Peyer's patch (tissue), 4 donors: ENCODE measurements at places on chromosomes 6 and 20. TPM values are rescaled to one million over a fixed set of nuclear protein-coding genes. Genes with fewer than 3 reads are reported as not detected.

DNA sequence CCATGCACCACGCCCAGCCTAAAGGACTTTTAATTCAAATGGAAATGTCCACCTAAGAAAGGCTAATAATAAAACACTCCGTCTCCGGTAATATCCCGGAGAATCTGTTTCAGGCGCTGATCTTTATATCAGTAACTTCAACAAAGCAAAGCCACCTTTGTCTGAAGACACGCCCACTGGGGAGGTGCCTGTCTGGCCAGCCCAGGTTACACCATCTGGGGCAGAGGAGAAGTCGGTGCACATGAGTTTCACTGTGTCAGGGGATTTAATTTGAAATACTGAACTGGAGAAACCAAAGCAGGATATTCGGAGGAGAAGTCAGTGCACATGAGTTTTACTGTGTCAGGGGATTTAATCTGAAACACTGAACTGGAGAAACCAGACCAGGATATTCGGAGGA, 9.4 kb downstream of the SERPINB6 start:
- peak; percentile 86 for DNase-seq

DNA sequence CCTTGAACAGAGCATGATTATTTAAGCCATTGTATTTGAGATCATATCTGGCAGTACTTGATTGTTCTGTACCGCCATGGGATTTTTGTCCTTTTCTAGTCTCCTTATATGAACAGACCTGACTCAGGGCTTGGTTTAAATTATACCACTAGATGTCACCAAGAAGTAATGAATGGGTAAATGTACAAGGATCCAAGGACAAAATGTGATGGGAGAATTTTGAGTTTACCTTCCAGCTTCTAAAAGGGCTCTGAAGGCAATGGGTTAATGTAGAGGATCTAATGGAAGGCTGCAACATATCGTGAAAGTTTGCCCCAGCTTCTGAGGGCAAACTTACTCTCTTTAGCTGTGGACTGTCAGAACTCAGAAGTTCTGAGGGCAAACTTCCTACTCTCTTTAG, 12.0 kb downstream of the RNF8 start:
- DNase-seq = no peak

- DNase-seq = peak; percentile 63
These were observed 5.1 kb downstream of the GABBR1 start for GRCh38 chr6:29627755-29628418.

PREP gene
- 69.6 TPM for total RNA-seq

SIRPD gene
- total RNA-seq = not detected

- DNase-seq = no peak
These were observed 83.3 kb downstream of the SMPDL3A start for GRCh38 chr6:122872311-122872710.
